Activated T-cell treated with anti-CD3 and anti-CD28 coated beads for 1 hour (primary cell): ENCODE measurements at places on chromosomes 2 and 18.
A peak's percentile ranks its signal among the peaks of the same experiment; 100 is the strongest.

DNA sequence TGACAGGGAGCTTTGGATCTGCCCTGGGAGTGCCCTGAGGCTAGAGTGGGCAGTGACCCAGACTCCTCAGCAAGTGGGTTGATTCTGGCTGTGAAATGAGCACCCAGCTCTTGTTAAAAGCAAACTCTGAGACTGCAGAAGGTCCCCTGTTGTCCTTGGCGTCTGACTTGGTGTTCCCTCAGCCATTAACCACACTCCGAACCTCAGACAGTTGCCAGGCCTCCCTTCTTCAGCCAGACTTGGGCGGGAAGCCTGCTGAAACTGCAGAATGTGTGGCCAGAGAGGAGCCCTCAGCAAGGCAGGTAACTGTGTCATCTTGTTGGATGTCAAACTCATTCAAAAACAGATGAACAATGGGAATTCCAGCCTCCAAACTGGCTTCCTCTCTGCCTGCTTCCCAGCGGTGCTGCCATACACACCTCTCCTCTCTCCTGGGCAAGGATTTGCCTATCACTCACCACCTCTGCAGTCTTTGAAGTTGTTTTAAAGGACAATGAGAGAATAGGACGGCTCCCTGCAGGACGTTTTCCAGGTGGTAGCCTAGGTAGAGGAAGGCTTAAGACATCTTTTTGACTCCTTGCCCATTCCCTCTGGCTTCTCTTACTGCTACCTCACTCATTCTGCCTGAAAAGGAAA, 38.9 kb upstream of the B3GNT2 start:
- no peak for DNase-seq

DNA sequence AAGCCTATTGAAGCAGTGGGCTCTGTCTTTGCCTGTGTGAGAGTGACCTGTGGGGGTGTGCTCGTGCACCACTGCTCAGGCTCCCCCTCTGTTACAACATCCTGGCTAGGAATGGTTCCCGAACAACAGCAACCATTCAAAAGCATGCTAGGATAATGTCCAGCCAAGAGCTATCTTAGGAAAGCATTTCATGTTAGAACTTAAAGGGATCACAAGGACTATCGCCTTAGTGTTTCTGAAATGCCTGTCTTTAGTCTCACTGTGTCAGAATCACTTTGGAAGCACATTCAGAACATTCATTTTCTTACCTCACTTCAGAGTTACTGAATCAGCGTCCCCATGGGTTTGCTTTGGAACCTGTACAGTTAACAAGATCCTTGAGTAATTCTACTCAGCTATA, 134.9 kb upstream of the DSEL start:
- no peak for DNase-seq

GRCh38 chr2:85653996-85654395, 14.0 kb downstream of the SFTPB start:
- DNase-seq: no peak

- DNase-seq: no peak
These were observed 614.4 kb upstream of the GYPC start for GRCh38 chr2:126041391-126042047.

DNA sequence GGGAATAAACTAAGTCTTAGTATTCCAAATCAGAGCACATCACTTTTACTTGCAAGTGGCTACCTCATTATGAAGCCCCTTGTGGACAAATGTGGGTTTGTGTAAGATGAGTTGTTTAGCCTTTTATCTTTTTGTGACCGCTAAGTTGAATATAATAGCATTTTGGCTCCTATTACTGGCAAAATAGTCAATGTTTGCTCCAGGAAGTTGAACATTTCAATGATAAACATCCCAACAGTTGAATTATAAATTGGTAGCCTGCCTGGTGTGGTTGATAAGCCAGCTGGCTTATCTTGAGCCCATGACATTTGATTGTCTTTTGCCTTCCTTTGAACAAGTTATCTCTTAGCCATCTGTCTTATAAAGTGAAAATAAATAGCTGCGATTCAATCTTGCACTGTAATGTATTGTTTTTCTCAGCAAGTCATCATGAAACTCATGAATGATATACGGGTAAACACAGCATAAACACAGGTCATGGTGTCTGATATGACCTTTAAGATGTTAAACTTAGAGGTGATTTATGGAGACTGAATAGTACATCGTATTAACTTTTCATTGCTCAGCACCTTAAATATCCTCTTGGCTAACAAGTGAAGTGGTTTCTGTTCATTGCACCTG, 338.4 kb downstream of the SOCS6 start:
- no peak for DNase-seq

DNA sequence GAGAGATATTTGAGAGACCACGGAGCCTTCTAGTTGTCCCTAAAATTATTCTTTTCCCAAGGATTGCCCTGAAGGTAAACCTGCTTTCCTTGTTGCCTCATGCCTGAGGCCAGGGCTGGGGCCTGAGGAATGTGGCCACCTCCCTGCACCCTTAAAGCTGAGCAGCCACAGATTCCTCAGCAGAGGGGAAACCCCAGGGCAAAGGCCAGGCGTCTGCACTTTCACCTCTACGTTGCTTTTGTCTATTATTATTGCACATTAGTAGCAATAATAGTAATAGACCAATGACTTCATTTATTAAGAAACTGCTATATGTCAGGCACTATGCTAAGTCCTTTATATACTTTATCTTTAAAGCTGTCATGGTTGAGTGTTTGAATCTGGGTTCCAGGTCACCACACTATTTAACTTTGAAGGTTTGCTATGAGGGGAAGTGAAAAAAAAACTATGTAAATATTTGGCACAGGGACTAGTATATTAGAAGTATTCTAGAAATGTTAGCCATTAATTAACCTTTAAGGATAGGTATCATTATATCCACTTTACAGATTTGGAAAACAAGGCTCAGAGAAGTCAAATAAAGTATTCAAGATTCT, 104.2 kb downstream of the LRRC30 start:
- no peak for DNase-seq

DNA sequence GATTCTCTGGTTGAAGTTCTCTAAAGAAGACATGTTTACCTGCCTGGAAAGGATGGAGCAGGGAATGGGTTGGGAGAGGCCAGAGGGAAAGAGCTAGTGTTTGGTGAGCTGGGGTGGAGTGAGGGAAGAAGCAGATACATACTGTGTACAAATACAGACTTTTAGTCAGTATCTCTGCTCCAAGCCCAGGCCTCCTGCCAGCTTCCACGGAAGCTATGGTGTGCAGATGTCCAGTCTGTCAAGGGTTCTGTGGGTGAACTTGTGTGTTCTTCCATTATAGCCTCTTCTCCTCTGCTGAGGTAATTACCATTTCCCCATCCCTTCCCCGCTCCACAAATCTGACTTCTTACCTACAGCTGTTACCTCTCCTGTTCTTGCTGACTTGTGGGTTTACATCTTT, 208.6 kb downstream of the HRH4 start:
- no peak for DNase-seq

- DNase-seq: no peak
These were observed 12.3 kb downstream of the CALCRL start for GRCh38 chr2:187435756-187436155.

DNA sequence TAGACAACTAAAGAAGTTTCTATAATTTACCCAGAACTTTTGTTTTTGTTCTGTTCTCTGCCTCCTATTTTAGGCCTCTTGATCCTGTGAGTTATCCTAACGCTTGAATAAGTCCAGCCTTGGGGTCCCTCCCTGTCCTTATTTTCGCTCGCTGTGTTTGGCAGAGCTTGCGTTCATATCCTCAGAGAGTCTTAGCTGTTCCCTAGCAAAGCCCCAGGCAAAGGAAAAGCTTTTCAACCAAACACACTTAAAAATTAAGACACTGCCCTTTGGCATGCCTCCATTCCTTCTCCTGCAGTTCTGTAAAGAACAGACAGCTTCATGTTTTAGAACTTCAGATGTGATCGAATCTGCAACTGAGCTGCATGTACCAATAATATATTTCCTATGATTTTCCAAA, 517.2 kb downstream of the SUCLG1 start:
- no peak for DNase-seq

DNA sequence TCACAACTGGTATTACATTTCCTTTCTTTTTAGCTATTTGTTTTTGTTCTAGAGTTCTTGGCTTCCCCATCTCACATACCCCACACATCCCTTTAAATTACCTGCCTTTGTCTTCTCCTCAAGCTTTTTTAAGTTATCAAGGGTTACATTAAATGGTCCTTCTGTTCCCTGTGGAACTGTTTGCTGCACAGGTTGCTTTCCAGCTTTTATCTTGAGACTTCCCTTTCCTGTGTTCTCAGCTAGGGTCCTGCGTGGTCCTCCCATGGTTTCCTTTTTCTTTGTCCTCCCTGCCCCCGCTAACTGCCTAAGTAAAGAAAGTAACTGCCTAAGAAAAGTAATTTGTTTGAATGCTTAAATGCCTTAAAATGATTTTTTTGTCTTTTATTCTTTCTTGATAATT, 66.8 kb downstream of the EPB41L5 start:
- DNase-seq: no peak

DNA sequence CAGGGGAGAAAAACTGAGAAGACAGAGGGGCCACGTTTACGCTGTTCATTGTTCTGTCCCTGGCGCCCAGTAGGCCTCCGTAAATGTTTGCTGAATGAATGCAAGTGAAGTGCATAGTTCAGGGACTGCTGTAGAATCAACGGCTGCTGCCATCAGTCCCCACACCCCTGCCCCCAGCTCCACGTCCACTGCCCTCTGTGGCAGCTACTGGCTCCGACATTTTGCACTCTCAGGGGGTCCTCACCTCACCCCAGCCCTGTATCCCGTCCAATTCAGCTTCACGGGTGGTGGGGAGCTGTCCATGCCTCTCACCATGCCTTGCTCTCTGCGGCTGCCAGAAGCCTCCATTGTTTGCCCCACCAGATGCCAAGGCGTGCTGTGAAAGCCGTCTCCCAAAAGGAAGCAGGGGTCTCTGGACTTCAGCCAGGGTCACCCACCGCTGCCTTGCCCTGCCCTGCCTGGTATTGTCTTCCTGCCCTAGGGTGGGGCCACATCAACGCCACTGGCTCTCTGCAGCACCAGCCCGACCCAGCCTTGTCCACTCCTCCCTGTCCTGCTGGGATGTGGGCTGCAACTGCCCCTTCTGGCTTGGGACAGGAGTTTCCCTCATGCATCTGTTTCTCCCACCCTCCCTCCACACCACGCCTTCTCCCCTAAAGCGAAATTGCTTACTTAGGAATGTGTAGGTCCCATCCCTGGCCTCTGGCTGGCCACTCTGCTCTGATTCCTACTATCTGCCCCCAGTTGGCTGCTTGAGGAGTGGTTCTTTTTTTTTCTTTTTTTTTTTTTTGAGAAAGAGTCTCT, 86.0 kb downstream of the RHOB start:
- DNase-seq: no peak

DNA sequence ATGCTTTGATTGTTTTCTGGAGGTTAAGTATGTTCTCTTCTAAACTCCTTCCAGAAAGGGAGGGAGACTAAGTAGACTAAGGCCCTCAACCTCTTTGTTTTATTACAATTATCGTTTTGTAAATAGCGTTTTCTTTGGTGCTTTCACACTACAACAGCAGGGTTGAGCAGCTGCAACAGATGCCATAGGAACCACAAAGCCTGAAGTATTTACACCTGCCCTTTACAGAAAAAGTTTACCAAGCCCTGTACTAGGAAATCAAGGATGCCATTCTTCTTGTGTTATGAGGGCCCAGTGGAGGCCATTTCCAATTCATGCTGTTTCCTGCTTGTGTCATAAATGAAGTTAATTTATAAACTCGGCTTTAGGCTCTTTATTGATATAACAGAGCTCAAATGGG, 914.8 kb downstream of the DCDC2C start:
- no peak for DNase-seq

GRCh38 chr2:19720306-19720705, 181.5 kb downstream of the TTC32 start:
- no peak for DNase-seq

GRCh38 chr2:238869293-238870124, 21.6 kb downstream of the TWIST2 start:
- DNase-seq: no peak

DNA sequence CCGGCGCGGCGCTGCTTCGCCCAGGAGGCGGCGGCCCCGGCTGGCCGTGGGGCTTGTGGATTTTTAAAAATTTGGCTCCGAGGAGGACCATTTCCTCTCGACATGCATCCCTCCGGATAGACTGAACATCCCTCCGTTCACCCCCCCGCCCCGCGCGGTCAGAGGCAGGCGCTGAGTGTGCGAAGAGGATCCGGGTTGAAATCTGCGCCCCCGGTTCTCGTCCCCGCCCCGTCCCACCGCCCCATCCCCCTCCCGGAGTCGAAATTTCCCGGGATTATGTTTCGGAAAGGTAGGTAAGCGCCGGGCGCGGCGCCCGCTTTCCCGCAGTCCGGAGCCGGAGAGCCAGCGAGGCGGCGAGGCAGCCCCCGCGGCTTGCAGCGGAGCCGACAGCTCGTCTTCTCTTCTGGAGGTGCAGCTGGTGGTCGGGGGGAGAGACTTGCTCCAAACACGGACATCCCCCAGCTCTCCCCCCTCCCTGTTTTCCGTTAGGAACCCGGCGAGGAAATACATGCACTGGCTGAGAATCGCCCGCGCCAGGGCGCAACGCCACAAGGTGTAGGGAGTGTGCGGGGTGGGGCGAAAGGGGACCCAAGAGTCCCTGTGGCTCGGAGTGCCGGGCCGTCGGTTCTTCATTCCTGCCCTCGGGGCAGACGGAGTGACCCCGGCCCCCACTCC, at the start of gene PRKCE:
Gene PRKCE, plus strand, starts transcription at position 261 of the 675 bp plus-strand sequence.
- DNase-seq: peak; percentile 50

DNA sequence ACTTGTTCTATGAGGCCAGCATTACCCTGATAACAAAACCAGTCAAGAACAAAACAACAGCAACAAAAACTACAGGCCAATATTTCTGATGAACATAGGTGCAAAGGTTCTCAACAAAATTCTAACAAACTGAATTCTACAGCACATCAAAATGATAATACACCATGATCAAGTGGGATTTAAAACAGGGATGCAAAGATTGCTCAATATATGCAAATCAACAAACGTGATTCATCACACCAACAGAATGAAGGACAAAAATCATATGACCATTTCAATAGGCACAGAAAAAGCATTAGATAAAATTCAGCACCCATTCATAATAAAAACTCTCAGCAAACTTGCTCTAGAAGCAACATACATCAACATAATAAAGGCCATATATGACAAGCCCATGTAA, 173.6 kb downstream of the CAMKMT start:
- no peak for DNase-seq

GRCh38 chr18:77708826-77709506, 459.3 kb downstream of the GALR1 start:
- no peak for DNase-seq

DNA sequence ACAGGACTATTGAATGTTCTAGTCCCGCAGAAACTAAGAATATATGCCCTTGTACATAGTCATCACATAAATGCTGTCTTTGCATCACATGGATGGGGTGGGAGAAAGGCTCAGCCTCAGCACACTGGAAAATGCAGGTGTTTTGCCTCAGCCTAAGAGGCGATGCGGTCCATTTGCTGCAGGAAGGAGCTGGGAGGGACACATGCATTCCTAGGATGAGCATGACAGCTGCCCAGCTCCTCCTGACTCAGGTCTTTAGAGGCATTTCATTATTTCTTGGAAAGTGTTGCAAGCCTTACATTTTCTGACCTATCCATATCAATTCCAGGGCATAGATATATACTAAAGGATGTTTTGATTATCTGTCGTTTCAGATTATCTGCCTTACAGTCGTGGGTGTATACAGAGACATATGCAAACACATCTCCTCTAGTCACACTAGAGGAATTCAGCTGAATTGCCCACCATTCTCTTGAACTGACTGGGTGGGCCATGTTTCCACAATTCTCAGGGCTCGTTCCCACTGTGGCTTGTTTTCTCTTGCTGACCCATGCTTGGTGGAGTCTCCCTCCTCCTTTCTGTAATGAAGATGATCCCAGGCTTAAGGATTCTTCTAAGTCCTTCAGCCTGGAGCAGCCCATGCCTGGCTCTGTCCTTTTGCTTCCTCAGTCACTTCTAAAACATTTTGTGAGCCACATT, 156.9 kb downstream of the SETBP1 start:
- no peak for DNase-seq

GRCh38 chr2:2902547-2903281, 474.9 kb downstream of the EIPR1 start:
- DNase-seq: no peak
